ENCODE measurements at places on chromosomes 6 and 20. TPM values are rescaled to one million over a fixed set of nuclear protein-coding genes. Genes with fewer than 3 reads are reported as not detected.

GRCh38 chr6:75852721-75853120 is 103.7 kb downstream of the MYO6 start:
- H3K27me3 ChIP-seq: no peaks in the 10 kb centered on the region
- H3K27ac ChIP-seq: no peak overlapping the region
- no peaks in the 10 kb centered on the region for H3K36me3 ChIP-seq
- H3K4me3 ChIP-seq: no peak overlapping the region

GRCh38 chr6:18400831-18401446 is 13.8 kb downstream of the RNF144B start:
- H3K27ac ChIP-seq: peak overlapping the region; percentile 50
- H3K4me1 ChIP-seq: peaks cover 59% of the 10 kb centered on the region
- no peak overlapping the region for H3K4me3 ChIP-seq
- H3K27me3 ChIP-seq: no peaks in the 10 kb centered on the region
- H3K36me3 ChIP-seq: peaks cover 32% of the 10 kb centered on the region
- DNase-seq: no peak

GRCh38 chr6:37669306-37669705 is 28.4 kb downstream of the MDGA1 start:
- H3K27me3 ChIP-seq: no peaks in the 10 kb centered on the region
- no peaks in the 10 kb centered on the region for H3K36me3 ChIP-seq
- H3K4me1 ChIP-seq: no peaks in the 10 kb centered on the region
- no peak overlapping the region for H3K27ac ChIP-seq
- no peak overlapping the region for H3K4me3 ChIP-seq

DNA sequence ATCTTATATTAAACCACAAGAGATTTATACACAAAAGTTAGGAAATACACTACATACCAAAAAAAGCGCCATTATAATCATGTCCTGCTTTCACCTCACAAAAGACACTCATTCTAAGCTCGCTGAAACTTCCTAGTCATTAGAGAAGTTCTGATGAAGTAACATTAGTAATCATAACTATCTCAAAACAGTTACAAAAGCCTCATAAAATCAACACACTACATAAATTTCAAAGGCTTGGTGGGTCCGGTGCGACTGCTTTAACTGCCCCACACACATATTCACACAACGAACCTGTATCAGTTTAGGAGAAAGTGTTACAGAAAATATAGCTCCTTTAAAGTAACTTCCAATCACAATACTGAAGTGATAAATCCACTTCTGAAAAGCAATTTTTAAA is 1.9 kb downstream of the PHIP start:
- DNase-seq: no peak
- H3K27ac ChIP-seq: peak overlapping the region; percentile 95
- H3K4me1 ChIP-seq: peaks cover 17% of the 10 kb centered on the region
- no peaks in the 10 kb centered on the region for H3K27me3 ChIP-seq

DNA sequence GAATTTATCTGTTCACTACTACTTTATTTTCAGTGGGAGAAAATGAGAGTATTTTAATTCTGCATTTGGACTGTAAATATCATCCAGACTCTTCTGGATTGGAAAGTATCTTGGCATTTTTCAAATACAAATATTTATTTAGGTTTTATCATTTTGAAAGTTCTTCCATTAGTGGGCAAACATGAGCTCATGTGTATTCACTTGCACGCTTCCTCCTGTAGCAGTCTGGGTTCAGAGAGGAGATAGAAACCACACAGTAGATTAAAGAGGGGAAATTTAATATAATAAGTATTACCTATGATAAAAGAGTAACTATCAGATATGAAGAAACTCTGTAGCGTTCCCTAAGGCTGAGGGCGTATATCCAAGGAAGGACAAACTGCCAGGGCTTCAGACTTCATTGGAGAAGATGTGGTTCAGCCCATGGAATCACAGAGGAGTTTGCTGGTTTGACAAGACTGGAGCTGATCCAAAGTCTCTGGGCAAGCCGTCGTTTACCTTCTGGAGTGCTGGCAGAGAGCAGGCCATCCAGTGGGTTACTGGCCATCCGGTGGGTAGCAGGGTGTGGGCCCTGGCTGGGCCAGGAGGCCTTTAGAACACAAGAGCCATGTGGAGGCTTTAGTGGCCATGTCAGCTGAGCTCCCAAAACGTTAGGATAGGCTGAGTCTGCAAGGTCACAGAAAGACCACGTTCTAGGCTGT is 44.3 kb downstream of the KCNS1 start:
- H3K4me1 ChIP-seq: peaks cover 17% of the 10 kb centered on the region
- peaks cover 4% of the 10 kb centered on the region for H3K36me3 ChIP-seq
- peak; percentile 13 for DNase-seq
- no peak overlapping the region for H3K27ac ChIP-seq
- no peak overlapping the region for H3K4me3 ChIP-seq

The RIPOR2 gene
- 49.6 TPM for total RNA-seq

- no peaks in the 10 kb centered on the region for H3K27me3 ChIP-seq
- no peaks in the 10 kb centered on the region for H3K4me1 ChIP-seq
- H3K4me3 ChIP-seq: no peak overlapping the region
- peaks cover 68% of the 10 kb centered on the region for H3K36me3 ChIP-seq
- no peak overlapping the region for H3K27ac ChIP-seq
Observed at GRCh38 chr6:85620308-85620707, 22.4 kb downstream of the SYNCRIP start.

The SF3B5 gene
- 47.1 TPM for total RNA-seq

- peak within 1 kb of the TSS; percentile 92 for H3K4me3 ChIP-seq
- H3K27me3 ChIP-seq: no peaks in the 10 kb centered on the region
- no peaks in the 10 kb centered on the region for H3K36me3 ChIP-seq
- H3K4me1 ChIP-seq: peaks cover 6% of the 10 kb centered on the region
Observed at GRCh38 chr6:80106418-80107235, at the start of gene BCKDHB. Gene BCKDHB (plus strand): TSS chr6:80106671. CDS start chr6:80106694, 23 bp downstream.

DNA sequence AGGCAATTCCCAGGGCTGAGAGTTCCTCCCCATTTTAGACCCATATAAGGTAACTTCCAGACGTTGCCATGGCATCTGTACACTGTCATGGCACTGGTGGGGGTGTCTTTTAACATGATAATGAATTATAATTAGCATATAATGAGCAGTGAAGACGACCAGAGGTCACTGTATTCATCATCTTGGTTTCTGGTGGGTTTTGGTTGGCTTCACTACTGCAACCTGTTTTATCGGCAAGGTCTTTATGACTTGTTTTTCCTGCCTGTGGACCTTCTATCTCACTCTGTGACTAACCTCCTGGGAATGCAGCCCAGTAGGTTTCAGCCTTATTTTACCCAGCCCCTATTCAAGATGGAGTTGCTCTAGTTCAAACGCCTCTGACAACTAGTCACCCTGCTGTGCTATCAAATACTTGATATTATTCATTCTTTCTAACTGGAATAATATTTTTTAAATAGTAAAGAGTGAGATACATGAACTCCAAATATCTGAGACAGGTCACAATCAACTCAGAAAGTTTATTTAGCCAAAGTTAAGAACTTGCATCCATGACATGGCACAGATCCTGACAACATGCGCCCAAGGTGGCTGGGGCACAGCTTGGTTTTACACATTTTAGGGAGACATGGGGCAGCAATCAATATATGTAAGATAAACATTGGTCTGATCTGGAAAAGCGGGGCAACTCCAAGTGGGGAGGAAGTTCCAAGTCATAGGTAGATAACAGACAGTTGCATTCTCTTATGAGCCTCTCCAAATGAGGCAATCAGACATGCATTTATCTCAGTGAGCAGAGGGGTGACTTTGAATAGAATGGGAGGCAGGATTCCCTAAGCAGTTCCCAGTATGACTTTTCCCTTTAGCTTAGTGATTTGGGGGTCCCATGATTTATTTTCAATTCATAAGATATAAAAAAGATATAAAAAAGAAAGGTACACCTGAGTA is 1.2 kb upstream of the UFL1 start:
- DNase-seq: no peak
- H3K27me3 ChIP-seq: no peaks in the 10 kb centered on the region
- peaks cover 1% of the 10 kb centered on the region for H3K36me3 ChIP-seq
- peak overlapping the region; percentile 76 for H3K4me3 ChIP-seq

GRCh38 chr6:49835140-49835539 is 31.2 kb downstream of the CRISP1 start:
- no peak overlapping the region for H3K27ac ChIP-seq
- no peaks in the 10 kb centered on the region for H3K36me3 ChIP-seq
- H3K4me1 ChIP-seq: no peaks in the 10 kb centered on the region
- no peak overlapping the region for H3K4me3 ChIP-seq
- H3K27me3 ChIP-seq: no peaks in the 10 kb centered on the region

- H3K27me3 ChIP-seq: no peaks in the 10 kb centered on the region
- H3K4me3 ChIP-seq: no peak overlapping the region
- H3K4me1 ChIP-seq: no peaks in the 10 kb centered on the region
- DNase-seq: no peak
- no peaks in the 10 kb centered on the region for H3K36me3 ChIP-seq
Observed at GRCh38 chr6:170096191-170096802, 194.6 kb downstream of the DLL1 start.

The NRSN2 gene
- total RNA-seq: 25.2 TPM

The ETV7 gene
- total RNA-seq: 2.0 TPM

DNA sequence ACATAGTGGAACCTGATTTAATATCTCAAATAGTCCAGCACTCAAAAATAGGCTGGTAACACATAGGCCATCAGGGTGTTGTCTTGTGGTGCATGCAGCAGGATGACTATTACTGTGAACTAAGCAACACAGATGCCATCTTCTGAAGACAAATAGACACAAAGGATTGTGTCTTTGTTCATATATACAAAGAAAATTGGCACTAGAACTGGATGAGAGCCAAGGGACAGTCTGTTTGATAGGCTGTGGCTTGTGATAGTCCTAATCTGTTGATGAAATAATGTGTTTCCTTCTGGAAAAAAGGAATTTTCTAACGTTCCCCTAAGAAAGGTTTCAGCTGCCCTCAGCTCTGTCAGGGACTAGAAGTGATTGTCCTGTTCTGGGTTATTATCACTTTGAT is 129.8 kb downstream of the TPBG start:
- H3K27ac ChIP-seq: no peak overlapping the region
- no peaks in the 10 kb centered on the region for H3K27me3 ChIP-seq
- no peaks in the 10 kb centered on the region for H3K36me3 ChIP-seq
- H3K4me1 ChIP-seq: no peaks in the 10 kb centered on the region

The PKIB gene
- 16.1 TPM for total RNA-seq

GRCh38 chr20:62063981-62064769 is 1.5 kb downstream of the TAF4 start:
- H3K36me3 ChIP-seq: no peaks in the 10 kb centered on the region
- H3K4me3 ChIP-seq: peak overlapping the region; percentile 32
- peaks cover 45% of the 10 kb centered on the region for H3K4me1 ChIP-seq
- H3K27me3 ChIP-seq: no peaks in the 10 kb centered on the region
- peak; percentile 55 for DNase-seq

DNA sequence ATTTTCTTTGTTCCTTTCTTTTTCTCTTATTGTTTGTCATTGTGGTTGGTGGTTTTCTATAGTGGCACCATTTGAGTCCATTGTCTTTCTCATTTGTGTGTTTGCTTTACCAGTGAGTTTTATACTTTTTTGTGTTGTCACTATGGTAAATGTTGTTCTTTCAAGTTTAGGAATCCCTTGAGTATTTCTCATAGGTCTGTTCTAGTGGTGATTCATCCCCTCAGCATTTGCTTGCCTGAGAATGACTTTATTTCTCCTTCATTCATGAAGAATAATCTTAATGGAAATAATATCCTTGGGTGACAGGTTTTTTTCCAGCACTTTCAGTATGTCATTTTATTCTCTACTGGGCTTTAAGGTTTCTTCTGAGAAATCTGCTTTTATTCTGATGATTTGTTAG is 209.2 kb upstream of the ASCC3 start:
- no peak overlapping the region for H3K4me3 ChIP-seq
- no peaks in the 10 kb centered on the region for H3K36me3 ChIP-seq
- H3K4me1 ChIP-seq: no peaks in the 10 kb centered on the region
- no peak for DNase-seq

- no peaks in the 10 kb centered on the region for H3K4me1 ChIP-seq
- no peaks in the 10 kb centered on the region for H3K36me3 ChIP-seq
- no peak for DNase-seq
- no peak overlapping the region for H3K4me3 ChIP-seq
- no peaks in the 10 kb centered on the region for H3K27me3 ChIP-seq
- H3K27ac ChIP-seq: no peak overlapping the region
Observed at GRCh38 chr6:14501240-14501639, 383.7 kb downstream of the CD83 start.

DNA sequence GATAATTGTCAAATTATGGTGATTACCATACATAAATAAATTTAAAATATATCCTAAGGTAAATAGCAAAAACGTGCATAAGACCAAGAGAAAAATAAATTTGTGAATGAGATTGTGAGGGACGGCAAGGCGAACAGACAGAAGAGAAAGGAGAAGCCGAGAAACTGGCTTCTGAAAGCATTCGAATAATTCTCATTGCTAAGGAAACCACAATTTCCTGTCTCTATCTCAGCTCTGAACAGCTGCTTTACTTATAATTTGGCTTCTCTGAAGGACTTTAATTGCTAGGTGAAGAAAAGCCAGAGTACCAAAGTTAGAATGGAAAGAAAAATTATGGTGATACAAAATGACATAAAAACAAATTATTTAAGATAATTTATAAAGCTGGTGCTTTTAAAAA is 79.0 kb upstream of the RGS17 start:
- DNase-seq: no peak
- H3K27ac ChIP-seq: no peak overlapping the region
- H3K4me1 ChIP-seq: no peaks in the 10 kb centered on the region
- H3K36me3 ChIP-seq: no peaks in the 10 kb centered on the region
- no peak overlapping the region for H3K4me3 ChIP-seq

DNA sequence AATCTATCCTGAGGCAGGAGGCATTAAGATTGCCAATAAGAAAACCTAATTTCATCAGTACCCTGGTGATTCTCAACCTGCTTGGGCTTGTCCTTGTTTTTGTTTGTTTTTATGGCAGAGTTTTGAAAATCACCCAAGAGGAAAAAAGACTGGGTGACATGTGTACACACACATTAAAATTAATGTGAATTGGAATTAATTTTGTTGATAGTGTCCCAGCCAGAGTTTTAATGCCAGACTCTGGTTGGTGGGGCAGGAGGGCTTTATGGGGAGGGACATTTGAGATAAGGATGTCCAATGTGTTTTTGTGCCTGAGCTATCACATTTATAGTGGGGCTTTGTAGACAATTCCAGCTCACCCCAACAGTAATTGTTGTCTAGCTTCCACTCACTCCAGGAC is 184.6 kb downstream of the ID4 start:
- no peaks in the 10 kb centered on the region for H3K4me1 ChIP-seq
- no peaks in the 10 kb centered on the region for H3K27me3 ChIP-seq
- no peak for DNase-seq

DNA sequence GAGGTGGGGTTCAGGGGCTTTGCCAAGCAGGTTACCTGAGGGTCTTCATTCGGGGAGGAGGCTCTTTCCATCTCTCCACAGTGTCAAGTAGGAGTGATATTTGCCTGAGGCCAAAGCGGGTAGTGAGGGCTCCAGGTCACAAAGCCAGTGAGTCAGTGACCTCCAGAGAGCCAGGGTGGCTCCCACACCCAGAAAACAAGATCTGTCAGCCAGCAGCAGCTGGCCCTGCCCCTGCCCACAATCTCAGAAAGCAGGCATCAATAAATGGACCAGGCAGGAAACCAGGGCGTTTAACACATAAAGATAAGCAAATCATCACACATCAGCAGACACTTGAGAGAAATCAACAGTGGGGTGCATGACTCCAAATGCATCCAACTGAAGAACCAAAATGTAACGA is 250.8 kb downstream of the CDH26 start:
- H3K27ac ChIP-seq: no peak overlapping the region
- no peaks in the 10 kb centered on the region for H3K4me1 ChIP-seq
- H3K36me3 ChIP-seq: no peaks in the 10 kb centered on the region
- no peaks in the 10 kb centered on the region for H3K27me3 ChIP-seq
- DNase-seq: no peak

The THBD gene
- 146 TPM for total RNA-seq

The TAGAP gene
- total RNA-seq: 7.8 TPM

Data from upper lobe of left lung (tissue), 6 donors.